ENCODE measurements at places on chromosomes 16 and 17. TPM values are rescaled to one million over a fixed set of nuclear protein-coding genes. Genes with fewer than 3 reads are reported as not detected.

DNA sequence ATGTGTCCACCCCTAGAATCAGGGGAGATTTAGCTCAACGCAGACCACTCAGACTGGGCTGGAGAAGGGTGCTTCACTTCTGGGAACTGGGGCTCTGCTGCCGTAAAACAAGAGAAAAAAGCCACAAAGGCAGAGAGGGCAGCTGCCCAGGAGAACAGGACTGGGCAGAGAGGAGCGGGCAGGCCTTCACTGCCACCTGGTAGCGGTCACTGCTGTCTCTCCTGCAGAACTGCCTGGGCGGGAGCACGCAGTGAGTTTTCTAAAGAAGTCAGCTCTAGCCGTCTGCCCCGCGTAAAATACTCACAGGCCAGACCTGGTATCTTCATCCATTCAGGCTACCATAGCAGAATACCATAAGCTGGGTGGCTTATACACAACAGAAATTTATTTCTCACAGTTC lies 103.8 kb downstream of the AMFR start:
- no peak for DNase-seq

Gene CDH11
- 4.0 TPM for total RNA-seq

DNA sequence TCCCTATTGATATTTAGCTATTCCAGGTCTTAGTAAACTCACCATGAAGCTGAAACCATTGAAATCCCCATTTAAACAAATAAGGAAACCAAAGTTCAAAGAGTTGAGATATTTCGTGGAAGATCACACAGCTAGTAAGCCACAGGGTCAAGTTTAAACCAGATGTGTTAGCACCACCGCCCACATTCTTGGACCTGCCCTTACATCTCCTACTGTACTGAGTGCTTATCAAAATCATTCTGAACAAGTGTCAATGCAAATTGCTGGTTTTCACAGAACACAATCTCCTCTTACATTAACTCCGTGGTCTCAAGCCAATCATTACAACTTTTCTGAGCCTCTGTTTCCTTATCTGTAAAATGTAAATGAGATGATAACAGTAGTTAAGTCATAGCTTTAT lies 676.2 kb downstream of the CDH11 start:
- peak; percentile 74 for DNase-seq

GRCh38 chr17:74259667-74260524 lies 14.1 kb upstream of the DNAI2 start:
- peak; percentile 84 for DNase-seq

DNA sequence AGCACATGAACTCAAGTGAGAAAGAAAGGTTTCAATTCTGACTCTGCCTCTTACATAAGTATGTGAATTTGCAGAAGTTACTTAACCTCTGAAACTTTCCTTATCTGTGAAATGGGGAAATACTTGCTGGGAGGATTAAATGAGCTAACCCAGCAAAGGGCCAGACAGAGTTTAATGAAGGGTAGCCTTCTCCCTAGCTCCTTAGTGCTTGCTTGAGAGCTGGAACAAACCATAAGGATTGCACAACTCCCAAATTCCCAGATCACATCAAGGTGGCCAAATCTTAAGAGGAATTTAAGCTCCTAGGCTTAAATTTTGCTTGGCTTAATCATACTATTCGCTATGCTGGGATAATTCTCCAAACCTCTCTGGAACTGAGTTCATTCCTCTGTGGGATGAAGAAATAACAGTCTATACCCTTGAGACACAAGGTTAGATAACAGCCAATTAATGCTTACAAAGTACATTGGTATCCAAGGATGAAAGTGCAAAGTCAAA lies 11.8 kb upstream of the WSB1 start:
- no peak for DNase-seq
